ENCODE measurements at places on chromosomes 5 and 9.

GRCh38 chr9:78235256-78235761 is 566 bp upstream of the CEP78 start:
- DNase-seq = no peak

DNA sequence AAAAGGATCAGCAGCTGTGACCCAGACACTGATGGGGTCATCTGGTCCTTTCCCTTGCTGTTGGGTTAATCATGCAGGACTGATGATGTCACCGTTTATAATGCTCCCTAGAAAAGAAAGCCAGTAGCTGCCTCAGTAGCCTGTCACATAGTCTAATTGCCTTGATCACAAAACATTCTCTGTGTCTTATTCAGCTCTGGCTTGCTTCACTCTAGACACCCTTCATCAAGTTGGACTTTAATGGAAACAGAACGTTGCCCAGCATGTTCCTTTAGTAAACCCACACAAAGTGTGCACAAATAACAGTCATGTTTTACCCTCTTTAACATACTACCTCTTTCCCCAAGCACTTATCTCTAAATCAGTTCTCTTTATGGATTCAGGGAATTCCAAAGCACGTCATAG is 170.8 kb downstream of the SGCD start:
- DNase-seq = no peak

- no peak for DNase-seq
Measured at GRCh38 chr5:156991714-156992113, 28.7 kb upstream of the TIMD4 start.

DNA sequence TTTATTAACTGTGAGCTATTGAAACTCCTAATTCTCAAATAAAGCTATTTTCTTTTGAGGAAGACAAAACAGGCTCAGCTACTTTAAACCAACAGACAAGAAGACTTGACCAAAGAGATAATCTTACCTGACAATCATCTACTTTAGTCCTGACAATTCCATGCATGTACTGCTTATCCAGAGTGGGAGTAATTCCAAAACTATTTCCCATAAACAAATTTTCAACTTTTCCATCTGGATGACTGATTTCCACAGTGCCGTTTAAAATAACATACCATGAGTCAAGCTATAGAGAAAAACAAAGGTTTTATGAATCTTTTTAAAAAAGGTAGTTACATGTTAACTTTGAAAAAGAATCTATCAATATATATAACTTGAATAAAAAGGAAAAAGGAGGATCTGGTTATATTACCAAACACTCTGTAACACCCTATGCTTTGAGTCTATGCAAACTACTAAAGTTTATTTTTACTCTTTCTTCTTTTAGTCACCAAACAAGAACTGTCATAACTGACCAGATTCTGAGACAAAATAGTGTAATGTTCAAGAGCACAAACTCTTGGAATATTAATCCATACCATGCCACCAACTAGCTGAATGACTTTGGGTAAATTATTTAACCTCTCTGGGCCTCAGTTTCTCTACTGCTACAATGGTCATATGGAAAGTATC is 129.7 kb downstream of the RAPGEF6 start:
- DNase-seq = no peak

DNA sequence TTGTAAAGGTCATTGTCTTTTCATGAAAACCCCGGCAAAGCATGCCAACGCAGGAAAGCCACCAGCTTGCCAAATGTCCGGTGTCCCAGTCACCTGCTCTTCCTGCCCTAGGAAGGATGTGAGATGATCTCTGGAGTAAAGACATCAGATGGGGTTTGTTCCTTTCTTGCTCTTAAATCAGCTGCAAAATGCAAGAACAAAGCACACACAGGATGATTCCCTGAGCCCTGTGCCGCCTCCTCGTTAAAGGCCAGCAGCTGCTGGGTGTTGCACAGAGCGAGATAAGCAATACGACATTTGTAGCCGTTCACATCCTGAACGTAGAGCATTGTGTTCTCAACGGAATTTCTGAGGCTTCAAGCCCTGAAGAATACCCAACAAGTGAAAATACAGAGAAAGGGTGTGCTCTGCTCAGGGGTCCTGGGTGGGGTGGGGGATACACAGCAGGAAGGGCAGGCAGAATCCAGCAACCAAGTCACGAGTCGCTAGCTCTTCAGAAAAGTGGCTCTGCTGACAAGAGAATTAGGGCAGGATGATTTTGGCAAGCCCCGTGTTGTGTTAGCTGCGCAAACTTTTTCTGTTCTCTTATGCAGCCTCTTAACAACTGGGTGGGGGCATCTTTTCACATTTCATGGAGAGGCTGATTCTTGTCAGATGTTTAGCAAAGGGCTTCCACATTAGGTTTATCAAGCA is 229.2 kb upstream of the MAP3K1 start:
- no peak for DNase-seq

DNA sequence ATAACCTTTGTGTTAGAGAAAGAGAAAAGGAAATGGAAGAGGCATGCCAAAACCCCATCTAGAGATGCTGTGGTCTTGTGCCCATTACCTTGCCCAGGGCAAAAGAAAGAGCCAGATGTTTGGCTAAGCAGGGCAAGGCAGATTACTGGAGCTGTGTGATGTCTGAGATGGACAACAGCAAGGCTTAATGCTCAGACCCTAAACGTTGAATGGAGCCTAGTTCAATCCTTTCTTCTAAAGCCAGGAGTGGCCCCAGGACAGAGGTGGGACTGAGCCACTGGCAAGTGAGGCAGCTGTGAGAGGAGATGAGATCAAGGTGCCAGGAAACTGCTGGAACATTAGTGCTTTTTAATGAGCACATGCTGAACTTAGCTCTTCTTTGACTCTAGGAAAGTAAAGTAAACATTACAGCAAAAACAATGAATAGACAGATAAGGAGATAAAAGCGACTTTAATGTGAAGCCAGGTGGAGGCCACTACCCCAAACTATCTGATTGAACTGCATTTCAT is 143.0 kb upstream of the EGFLAM start:
- DNase-seq = no peak

- no peak for DNase-seq
Measured at GRCh38 chr9:131464354-131465000, 38.2 kb upstream of the POMT1 start.

GRCh38 chr5:180020176-180020575 is 51.4 kb downstream of the RNF130 start:
- DNase-seq = no peak

GRCh38 chr9:134223091-134223490 is 58.7 kb upstream of the RNU6ATAC start:
- no peak for DNase-seq

- no peak for DNase-seq
Measured at GRCh38 chr5:23026252-23027170, 173.4 kb upstream of the CDH12 start.
